ENCODE measurements at places on chromosomes 4 and X. TPM values are rescaled to one million over a fixed set of nuclear protein-coding genes. Genes with fewer than 3 reads are reported as not detected.

ANXA10 gene
- total RNA-seq, result 50.8 TPM

SLC25A5 gene
- total RNA-seq, result 437 TPM

XAGE2 gene
- total RNA-seq, result not detected

CCDC158 gene
- total RNA-seq, result not detected

MND1 gene
- 3.9 TPM for total RNA-seq

TAF7L gene
- total RNA-seq, result not detected

CYSLTR1 gene
- total RNA-seq, result not detected

F8A2 gene
- not detected for total RNA-seq

HUWE1 gene
- 123 TPM for total RNA-seq

ZGRF1 gene
- total RNA-seq, result 4.6 TPM

TREX2 gene
- 9.8 TPM for total RNA-seq

SHROOM3 gene
- 62.1 TPM for total RNA-seq

FOXR2 gene
- total RNA-seq, result not detected

COL25A1 gene
- total RNA-seq, result not detected

SPARCL1 gene
- not detected for total RNA-seq

BCORL1 gene
- 1.6 TPM for total RNA-seq

POLR2B gene
- 62.6 TPM for total RNA-seq

ATP1B4 gene
- not detected for total RNA-seq

PDCL2 gene
- not detected for total RNA-seq

PDHA2 gene
- total RNA-seq, result not detected

CLTRN gene
- total RNA-seq, result 0.13 TPM

FAM47A gene
- not detected for total RNA-seq

CFP gene
- total RNA-seq, result 0.56 TPM

NAT8L gene
- not detected for total RNA-seq

EDNRA gene
- total RNA-seq, result not detected

EXOC1L gene
- total RNA-seq, result not detected

P2RY8 gene
- not detected for total RNA-seq

NEIL3 gene
- total RNA-seq, result 3.1 TPM

TMEM150C gene
- not detected for total RNA-seq

KLKB1 gene
- not detected for total RNA-seq

ADGRG2 gene
- not detected for total RNA-seq

GPRIN3 gene
- total RNA-seq, result 2.4 TPM

UBQLN2 gene
- 6.1 TPM for total RNA-seq

ADH1C gene
- total RNA-seq, result 5.9 TPM

CXCL6 gene
- total RNA-seq, result 2.3 TPM

SCML1 gene
- 8.4 TPM for total RNA-seq

GYPE gene
- total RNA-seq, result not detected

GASK1B gene
- total RNA-seq, result 16.1 TPM

PSAPL1 gene
- not detected for total RNA-seq

C1QTNF7 gene
- total RNA-seq, result not detected

SCML2 gene
- total RNA-seq, result 0.47 TPM

PCDH7 gene
- 0.21 TPM for total RNA-seq

DMP1 gene
- total RNA-seq, result not detected

MGST2 gene
- 30.5 TPM for total RNA-seq

BEX5 gene
- not detected for total RNA-seq

TDO2 gene
- 0.64 TPM for total RNA-seq

HOPX gene
- total RNA-seq, result 3.0 TPM

PCDH19 gene
- not detected for total RNA-seq

ARHGAP36 gene
- total RNA-seq, result not detected

UNC5C gene
- not detected for total RNA-seq

MTNR1A gene
- total RNA-seq, result not detected

RAB9B gene
- total RNA-seq, result not detected

ARMCX4 gene
- total RNA-seq, result 0.13 TPM

DOK7 gene
- total RNA-seq, result 17.6 TPM

MAGEA2 gene
- not detected for total RNA-seq

NXF2B gene
- not detected for total RNA-seq

KIAA1210 gene
- total RNA-seq, result not detected

PAGE2 gene
- not detected for total RNA-seq

WNK3 gene
- total RNA-seq, result not detected

All from HT-29 (cell line).